ENCODE measurements at places on chromosomes 3 and 15.

GRCh38 chr15:22958487-22959280 lies 21.5 kb downstream of the CYFIP1 start:
- DNase-seq, result no peak

GRCh38 chr3:130709671-130710070 lies 37.0 kb downstream of the PIK3R4 start:
- no peak for DNase-seq

GRCh38 chr15:73678498-73678897 lies 5.7 kb upstream of the CD276 start:
- no peak for DNase-seq

- DNase-seq, result no peak
Measured at GRCh38 chr3:23987356-23987755, 42.3 kb downstream of the NR1D2 start.

- peak; percentile 71 for DNase-seq
Measured at GRCh38 chr3:122975163-122975923, 52.2 kb downstream of the SEMA5B start.

Measured in HTR-8/SVneo (cell line).